ENCODE measurements at places on chromosomes 13 and 19.

DNA sequence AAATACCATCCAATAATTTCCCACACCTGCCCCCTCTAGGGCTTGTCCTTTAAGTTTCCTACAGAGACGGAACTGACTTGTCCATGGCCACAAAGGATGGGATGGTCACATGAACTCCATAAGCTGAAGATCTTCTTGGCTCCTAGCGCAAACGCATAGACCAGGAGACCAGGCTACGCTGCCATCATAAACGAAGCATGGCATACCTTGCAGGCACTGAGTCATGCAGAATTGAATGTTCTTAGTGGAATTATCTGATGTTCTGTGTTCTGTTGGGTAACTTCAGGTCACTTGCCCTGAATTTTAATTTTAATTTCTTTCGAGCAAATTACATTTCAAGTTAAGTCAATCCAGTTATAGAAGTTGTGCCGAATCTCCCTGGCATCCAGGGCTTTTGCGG, 96.4 kb upstream of the STARD13 start:
- no peak for DNase-seq

GRCh38 chr13:25247360-25247759, 39.9 kb downstream of the MTMR6 start:
- DNase-seq: no peak

DNA sequence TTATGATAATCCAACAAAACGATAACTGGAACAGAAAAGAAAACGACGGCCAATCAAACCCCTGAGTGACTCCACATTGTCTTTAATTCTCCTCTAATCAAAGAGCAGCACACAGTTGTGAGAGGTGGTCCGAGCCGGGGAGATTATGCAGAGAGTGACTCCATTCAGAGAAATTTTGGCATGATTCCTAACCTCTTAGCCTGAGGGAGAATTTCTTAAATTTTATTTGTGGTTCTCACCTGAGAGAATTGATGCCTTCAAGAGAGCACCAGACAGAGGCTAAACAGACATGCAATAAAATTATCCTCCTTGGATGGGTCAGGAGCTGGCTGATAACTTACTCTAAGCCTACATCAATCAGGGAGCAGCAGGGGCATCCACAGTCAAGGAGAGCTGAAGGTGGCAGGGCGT, 310.0 kb upstream of the KLF12 start:
- no peak for DNase-seq

- no peak for DNase-seq
These were observed 391 bp downstream of the ZNF761 start for GRCh38 chr19:53432088-53432661.

All from cerebellar nuclear complex (tissue), 1 donor.